ENCODE measurements at places on chromosomes 4 and X.
A peak's percentile ranks its signal among the peaks of the same experiment; 100 is the strongest.

GRCh38 chr4:2040391-2041238 lies 18.5 kb upstream of the NAT8L start:
- DNase-seq: peak; percentile 52

- peak; percentile 58 for DNase-seq
Observed at GRCh38 chrX:70998411-70999027, 67.6 kb upstream of the SLC7A3 start.

DNA sequence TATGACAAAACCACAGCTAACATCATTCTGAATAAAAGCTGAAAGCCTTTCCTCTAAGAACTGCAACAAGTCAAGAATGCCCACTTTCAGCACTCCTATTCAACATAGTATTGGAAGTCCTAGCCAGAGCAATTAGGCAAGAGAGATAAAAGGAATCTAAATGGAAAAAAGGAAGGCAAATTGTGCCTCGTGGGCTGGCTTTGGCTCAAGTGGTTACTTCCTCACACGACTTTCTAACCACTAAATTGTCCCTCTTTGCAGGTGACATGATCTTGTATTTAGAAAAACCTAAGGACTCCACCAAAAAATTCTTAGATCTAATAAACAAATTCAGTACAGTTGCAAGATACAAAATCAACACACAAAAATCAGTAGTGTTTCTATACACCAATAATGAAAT lies 57.2 kb downstream of the SCML2 start:
- no peak for DNase-seq

GRCh38 chr4:24211856-24212255 lies 322.0 kb upstream of the PPARGC1A start:
- DNase-seq: no peak

DNA sequence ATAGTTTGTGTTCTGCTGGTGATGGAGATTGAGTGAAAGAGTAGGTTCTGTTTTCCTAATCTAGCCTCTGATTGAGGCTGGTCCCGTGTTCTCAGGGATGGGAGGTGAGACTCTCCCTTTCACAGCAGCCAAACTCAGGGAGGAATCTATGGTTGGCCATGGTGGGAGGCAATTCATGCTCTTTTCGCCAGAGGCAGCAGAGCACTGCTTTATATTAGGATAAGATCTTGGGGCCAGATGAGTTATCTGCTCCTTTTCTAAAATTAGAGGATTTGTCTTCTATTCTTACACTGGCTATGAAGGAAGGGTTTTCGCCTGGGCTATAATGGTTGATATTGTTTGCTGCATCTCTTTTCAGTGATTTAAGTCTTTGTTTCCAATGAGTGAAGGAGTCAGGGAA lies 63.9 kb upstream of the NLGN4X start:
- no peak for DNase-seq

GRCh38 chrX:130772776-130773143 lies 130.2 kb downstream of the ENOX2 start:
- no peak for DNase-seq

DNA sequence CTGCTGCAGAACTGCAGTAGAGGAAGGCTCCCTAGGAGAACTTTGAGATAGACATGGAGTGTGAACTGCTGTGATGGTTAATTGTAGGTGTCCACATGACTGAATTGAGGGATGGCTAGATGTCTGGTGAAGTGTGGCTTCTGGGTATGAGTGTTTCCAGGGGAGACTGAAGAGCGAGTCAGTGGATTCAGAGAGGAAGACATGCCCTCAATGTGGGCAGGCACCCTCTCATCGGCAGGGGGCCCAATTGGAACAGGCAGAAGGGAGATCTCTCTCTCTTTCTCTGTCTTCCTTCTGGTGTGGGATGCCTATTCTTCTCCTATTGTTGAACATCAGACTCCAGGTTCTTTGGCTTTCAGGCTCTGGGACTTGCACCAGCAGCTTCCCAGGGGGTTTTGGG lies 304.7 kb upstream of the GATB start:
- DNase-seq: no peak

DNA sequence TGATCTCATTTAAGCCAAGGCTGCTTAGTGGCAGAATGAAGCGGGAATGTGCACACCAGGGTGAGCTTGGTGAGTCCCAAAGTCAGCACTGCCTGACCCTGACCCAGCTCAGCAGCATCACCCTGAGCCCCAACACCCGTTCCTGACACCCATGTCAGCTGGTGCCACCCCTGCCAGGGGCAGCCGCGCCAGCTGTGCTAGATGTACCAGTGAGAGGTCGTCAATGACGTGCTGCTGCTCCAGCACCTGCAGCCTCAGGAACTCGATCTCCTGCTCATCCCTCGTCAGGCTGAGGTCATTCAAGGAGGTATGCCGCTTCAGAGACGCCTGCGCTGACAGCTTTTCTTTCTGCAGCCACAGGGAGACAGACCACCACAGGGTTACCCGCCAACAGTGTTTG lies 61.7 kb upstream of the C4orf50 start:
- DNase-seq: peak; percentile 38

- no peak for DNase-seq
Observed at GRCh38 chrX:110218591-110218990, 99.3 kb downstream of the AMMECR1 start.

DNA sequence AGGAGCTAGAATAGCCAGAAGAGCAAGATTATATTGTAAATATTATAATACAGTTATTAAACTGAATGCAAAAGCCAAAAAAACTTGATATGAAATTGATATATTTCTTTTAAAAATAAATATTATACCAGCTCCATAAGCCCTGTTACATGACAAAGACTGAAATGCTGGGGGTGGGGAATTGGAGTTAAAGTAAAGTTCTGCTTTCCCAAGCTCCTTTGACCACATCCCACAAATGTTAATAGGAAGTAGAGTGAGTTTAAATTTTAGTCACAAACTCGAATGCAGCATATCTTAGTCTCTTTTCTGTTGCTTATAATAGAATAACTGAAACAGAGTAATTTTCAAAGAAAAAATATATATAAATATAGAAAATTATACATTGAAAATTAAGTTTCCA lies 46.9 kb upstream of the NFKB1 start:
- DNase-seq: no peak

GRCh38 chr4:73603271-73603710 lies 16.9 kb downstream of the RASSF6 start:
- DNase-seq: no peak

DNA sequence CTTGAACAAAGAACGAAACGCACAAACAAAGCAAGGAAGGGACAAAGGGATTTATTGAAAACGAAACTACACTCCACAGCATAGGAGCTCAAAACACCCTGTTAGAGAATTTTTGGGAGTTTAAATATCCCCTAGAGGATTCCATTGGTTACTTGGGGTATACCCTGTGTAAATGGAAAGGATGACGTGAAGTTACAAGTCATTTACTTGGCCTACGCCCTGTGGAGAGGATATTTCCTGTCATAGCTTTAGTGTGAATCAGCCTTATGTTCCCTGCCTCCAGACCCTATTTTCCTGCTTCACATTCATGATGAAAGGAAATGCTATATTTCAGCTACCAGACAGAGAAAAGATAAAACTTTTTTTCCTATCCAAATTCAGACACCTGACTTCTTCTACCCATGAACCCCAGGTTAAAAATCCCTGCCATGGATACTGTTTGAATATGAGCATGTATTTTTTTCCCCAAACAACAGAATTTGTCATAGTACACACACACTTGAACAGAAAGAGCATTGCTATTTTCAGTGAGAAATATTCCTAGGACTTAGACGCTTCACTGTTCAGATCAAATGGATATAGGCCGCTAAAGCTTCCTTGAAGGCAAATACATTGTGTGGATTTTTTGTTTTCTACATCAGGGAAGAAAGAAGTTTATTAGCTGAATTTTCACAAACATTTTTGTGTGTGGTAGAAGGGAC lies 20.4 kb downstream of the PIN4 start:
- DNase-seq: no peak

DNA sequence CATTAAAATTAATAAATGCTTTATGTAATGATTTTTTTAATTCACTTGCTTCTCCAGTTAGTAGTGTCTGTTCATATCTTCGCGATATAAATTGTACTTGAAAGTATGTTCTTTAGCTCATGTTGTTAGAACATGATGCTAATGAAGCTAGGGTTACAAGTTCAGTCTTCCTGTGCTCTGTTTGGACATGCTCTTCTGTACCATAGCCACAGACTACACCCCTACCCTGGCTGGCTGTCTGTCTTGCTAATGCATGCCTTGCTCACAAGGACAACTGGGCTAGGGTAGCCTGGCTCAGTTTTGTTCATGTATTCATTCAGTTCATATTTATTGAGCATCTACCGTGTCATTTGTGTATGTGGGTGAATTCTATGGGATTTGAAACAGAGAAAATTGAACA lies 50.8 kb upstream of the MTMR1 start:
- no peak for DNase-seq

- DNase-seq: peak; percentile 47
Observed at GRCh38 chr4:4323705-4324534, 33.9 kb downstream of the ZBTB49 start.

DNA sequence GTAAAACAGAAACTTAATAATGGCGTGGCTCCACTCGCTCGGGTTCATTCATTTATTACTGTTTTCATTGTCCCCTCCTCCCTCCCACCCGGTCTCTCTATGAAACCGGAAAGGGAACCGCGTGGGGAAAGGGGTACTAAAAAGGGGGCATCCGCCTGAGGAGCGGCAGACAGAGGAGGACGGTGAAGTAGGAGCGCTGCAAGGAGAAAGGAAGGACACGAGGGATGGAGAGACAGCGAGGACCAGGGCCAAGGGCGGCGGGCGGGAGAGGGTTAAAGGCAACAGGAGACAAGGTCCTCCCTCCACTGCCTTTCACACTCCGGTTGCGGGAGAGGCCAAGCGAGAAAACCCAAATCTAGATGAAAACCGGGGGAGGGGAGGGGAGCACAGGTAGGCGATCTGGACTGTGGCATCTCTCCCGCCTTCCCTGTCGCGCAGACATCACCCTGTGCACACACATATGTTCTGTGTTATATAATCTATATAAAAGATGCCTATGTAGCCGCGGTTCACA lies 829 bp downstream of the ELOVL6 start:
- DNase-seq: peak; percentile 71

- DNase-seq: no peak
Observed at GRCh38 chrX:84258708-84259107, 70.7 kb upstream of the RPS6KA6 start.

GRCh38 chr4:181281451-181281850 lies 961.8 kb upstream of the TENM3 start:
- no peak for DNase-seq
